ENCODE measurements at places on chromosomes 5 and 9. TPM values are rescaled to one million over a fixed set of nuclear protein-coding genes. Genes with fewer than 3 reads are reported as not detected.
A peak's percentile ranks its signal among the peaks of the same experiment; 100 is the strongest.

DNA sequence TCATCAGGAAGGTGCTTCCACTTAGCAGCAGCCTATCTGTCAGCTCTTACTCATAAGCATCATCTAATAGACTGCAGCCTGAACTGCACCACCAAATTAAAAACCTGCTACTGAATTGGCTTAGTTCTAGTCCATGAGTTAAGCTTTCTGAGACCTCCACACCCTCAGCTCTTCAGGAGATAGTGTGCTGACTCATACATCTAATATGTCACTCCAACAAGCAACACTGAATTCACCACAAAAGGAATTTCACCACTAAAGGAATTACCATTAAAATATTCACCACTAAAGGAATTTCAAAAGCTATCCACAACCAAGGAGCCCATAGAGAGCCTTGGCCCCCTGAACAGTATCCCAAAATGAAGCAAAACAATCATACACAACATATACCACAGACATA, 418.5 kb upstream of the RORB start:
- no peak for DNase-seq

GRCh38 chr5:157269165-157269671, 3.3 kb downstream of the CYFIP2 start:
- no peak for DNase-seq

GRCh38 chr9:116288658-116289057, 135.1 kb downstream of the PAPPA start:
- no peak for DNase-seq

- DNase-seq = peak; percentile 57
Observed at GRCh38 chr5:181217803-181218062, 5.3 kb upstream of the TRIM41 start.

DNA sequence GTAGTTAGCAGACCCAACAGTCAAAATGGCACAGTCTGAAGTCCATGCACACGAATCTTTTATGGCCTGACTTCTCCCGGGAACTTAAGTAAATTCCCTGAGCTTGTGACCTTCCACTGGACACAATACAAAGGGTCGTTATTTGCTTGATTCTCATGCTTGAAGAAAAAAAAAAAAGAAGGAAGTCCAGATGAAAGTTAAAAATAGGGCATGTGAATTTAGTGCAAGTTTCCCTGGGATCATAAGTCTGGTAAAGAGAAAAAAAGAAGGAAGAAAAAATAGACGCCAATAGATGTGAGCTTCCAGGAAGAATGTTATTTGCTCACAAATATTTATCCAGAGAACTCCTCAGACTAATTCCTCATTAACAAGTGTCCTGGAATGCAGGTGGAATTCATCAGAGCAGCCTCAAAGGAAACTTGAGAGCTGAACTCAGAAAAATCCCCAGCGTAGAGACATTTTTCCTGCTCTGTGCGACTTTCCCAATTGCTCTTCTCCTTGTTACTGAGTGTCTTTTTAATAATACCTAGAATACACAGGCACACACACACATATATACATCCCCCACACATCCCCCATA, 616.3 kb downstream of the EBF1 start:
- DNase-seq = no peak

CATSPER3 gene
- 0.48 TPM for polyA plus RNA-seq

MARCHF6 gene
- polyA plus RNA-seq = 75.7 TPM
